ENCODE measurements at places on chromosomes 4 and X. TPM values are rescaled to one million over a fixed set of nuclear protein-coding genes. Genes with fewer than 3 reads are reported as not detected.

The YTHDC1 gene
- 31.9 TPM for total RNA-seq

The PPEF1 gene
- total RNA-seq = not detected

The EDNRA gene
- total RNA-seq = 6.5 TPM

The ADH1A gene
- total RNA-seq = not detected

The MSANTD1 gene
- 0.28 TPM for total RNA-seq

The BTK gene
- total RNA-seq = not detected
